Hematopoietic multipotent progenitor cell treated with erythropoietin and hydrocortisone succinate and interleukin-3 and kit ligand, for 4 days (in vitro differentiated cells): ENCODE measurements at places on chromosomes 6 and 20.
A peak's percentile ranks its signal among the peaks of the same experiment; 100 is the strongest.

- DNase-seq, result no peak
These were observed 2.5 kb downstream of the TTPAL start for GRCh38 chr20:44478206-44478605.

GRCh38 chr6:88748141-88748540 is 215.3 kb downstream of the RNGTT start:
- DNase-seq, result no peak

DNA sequence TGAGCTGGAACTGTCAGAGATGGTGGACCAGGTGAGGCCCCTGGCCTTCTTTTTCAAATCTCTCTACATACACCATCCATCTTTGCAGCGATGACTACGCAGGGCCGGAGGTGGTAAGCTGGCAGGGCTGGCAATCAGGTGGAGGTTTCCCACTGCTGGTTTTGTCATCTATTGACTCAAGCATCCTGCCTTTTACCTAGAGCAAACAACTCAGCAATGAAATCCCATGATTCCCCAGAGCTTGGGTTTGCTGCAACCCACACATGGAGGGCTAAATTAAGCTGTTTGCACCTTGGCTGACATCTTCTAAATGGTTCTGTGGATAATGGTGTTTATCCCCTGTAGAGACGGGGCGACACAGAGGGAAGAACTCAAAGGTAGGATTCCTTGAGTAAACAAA is 170.2 kb downstream of the SCP2D1 start:
- DNase-seq, result no peak

DNA sequence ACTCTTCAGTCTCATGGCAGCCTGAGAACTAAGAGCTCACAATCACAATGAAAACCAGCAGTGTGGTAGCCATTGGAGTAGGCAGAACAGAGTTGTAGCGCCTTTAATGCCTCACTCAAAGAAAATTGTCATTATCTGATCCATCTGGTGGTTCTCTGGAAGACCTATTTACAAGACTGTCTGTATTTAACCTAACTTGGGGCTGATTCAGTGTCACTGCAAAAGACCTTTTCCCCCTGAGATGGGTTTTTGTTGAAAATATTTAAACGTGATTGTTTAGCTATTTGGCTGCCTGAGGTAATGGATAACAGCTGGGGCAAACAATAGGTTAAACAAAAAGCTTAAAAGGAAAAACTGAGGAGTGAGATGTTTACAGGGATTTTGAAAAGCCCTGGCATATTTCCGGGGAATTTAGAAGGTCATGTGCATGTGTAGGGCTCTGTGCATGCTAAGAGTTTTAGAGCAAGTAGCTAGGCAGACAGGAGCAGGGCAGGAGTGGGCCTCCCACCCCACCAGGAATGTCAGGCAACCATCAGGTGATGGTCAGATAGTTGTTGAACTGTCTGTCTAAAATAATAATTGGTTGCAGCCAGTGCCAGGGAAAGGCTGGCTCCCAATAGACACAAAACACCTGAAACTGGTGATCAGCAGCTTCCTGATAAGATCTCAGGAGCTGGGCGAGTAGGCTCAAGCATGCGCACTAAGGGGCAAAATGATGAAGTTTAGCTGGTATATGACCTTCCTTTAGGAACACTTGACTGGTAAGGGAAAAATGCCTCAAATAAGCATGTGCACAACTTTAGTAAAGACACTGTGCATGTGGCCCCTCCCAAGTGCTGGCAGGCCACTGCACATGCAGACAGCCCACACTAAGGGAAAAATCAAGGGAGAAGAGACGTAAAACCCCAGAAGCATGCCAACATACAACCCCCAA is 70.8 kb upstream of the AKIRIN2 start:
- DNase-seq, result peak; percentile 22

- DNase-seq, result no peak
These were observed 978 bp downstream of the WFDC6 start for GRCh38 chr20:45538209-45538799.

- no peak for DNase-seq
These were observed 3.0 kb upstream of the CTNNBL1 start for GRCh38 chr20:37690626-37691369.

GRCh38 chr6:5167501-5167900 is 82.4 kb downstream of the PPP1R3G start:
- no peak for DNase-seq

DNA sequence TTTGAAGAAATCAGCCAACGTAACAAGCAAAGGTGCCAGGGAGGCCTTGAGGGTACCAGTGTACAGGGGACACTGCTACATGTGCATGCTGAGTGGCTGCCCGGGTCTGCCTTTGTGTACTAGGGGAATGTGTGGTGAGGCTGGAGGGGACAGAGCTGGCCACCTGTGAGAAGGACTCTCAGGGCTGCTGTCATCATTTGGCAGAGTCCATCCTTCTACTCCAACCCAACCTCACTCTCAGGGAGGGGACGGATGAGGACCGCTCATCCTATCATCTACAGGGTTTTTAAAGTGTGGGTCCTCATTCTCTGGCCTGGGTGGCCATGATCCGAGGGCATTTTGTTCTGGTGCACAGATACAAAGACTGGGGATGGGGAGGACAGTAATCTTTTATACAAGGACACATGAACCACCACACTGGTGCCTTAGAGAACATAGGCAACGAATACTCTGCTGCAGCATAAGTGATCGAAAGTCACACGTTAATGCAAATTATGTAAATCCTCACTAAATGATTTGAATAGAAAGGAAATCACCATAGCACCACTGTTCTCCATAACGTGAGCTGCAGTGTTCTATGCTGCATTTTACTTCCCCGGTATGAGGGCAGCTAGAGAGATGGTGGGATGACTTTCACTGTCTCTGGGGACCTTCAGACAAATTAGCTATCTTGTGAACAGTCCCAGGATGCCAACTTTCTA is 181.4 kb downstream of the GMPR start:
- DNase-seq, result no peak

DNA sequence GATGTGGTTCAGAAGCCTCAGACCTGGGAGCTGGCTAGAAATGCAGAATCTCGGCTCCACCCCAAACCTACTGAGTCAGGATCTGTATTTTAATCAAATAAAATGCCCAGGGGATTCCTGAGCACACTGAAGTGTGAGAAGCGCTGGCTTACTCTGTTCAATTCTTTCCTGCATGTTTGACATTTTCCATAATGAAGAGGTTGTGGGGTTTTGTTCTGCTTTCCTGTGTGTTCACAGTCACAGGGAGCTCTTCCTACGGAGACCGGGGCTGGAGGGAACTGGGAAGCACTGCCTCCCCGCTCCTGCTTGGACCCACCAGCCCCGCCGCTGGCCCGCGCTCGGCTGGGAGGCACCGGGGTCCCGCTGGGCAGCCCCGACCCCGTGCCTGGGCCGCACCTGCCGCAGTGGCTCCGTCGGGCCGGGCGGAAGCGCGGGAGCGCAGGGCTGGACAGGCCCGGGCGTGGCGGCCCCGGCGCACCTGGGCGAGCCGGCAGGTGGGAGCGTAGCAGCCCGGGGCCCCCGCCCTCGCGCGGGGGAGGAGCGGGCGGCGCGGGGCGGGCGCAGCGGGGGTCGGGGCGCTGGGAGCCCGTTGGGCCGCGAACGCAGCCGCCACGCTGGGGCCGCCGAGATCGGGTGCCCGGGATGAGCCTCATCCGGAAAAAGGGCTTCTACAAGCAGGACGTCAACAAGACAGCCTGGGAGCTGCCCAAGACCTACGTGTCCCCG is at the start of gene MAPK13:
Gene MAPK13, plus strand, starts transcription at position 573 of the 726 bp plus-strand sequence. Its CDS starts 70 bp downstream, at position 643.
- no peak for DNase-seq

GRCh38 chr6:77097940-77098339 is 365.4 kb downstream of the HTR1B start:
- no peak for DNase-seq

- no peak for DNase-seq
These were observed 122.6 kb upstream of the PHACTR1 start for GRCh38 chr6:12593771-12594529.

GRCh38 chr20:61805365-61805764 is 260.3 kb downstream of the TAF4 start:
- DNase-seq, result no peak

DNA sequence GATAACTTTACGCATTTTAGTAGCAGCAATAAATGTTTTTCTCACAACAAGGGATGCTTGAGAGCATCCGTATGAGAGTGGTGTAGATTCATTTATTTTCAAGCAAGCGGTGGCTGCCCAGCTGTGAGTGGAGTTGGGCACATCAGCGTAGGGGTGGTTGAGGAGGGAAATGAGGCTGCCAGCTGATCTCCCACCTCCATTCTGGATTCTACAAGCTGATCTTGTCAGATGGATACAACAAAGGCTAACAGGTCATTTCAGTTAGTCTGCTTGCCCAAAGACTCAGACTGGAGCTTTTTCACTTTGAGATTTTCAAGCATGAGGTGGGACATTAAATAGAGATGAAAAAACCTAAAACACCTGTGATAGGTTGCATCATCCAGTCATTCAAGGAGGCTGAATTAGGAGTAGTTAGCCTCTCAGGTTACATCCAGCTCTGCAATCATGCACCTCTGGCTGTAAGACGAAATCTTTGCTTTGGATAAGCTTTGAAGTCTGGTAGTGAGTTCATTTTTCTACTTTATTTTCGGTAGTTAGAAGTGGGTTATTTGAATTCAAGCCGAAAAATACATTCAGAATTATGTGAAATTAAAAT is 1.9 kb upstream of the BACH2 start:
- no peak for DNase-seq

DNA sequence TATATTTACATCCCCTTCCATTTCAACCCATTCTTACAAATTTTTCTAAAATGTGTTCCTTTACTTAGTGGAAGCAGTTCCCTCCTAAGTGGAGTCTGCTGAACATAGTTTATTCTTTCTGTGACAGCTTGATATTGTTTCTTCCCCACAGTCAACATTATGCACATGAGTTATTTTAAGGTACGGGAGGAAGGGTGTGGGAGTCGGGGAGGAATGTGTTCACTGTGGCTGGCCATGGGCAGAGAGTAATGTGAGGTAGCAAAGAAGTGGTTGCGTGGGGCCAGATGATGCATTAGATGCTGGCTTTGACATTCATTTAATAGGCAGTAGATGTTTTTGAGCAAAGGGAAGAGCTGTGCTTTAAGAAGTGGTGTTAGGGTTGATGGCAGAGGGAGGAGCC is 98.5 kb downstream of the ARMC2 start:
- peak; percentile 19 for DNase-seq

DNA sequence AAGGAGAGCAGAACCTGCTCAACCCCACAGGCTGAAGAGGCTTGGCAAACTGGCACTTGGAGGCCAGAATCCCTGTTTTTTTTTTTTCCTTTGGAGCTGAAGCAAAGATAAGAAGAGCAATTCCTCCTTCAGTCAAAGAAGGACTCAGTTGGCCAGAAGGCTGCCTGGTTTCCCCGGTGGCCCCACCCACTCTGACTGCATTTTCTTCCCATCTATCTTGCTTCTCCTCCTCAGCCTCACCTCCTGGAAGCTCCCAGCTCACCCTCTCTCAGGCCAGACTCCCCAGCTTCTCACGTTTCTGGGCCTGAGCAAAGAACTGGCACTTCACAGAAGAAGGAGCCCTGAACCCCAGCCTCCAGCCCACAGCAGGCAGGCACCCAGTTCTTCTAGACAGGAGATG is 2.4 kb downstream of the LRFN2 start:
- no peak for DNase-seq

DNA sequence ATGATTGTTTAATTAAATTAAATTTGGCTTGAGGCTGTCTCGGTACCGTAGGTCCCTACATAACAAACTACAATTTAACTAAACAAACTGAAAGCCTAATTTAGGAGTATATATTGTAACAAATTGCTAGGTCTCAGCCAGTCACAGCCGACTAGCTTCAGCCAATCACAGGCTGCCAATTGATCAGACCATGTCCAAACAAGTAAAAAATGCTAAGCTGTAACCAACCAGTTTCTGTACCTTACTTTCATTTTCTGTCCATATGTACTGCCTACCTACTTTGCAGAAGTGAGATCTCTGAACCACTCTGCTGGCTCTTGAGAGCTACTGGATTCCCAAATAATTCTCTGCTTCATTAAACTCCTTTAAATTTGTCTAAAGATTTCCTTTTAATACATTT is 648.0 kb upstream of the GJE1 start:
- peak; percentile 73 for DNase-seq

GRCh38 chr6:99530627-99531026 is 15.4 kb upstream of the USP45 start:
- no peak for DNase-seq

GRCh38 chr20:4369798-4370124 is 351.9 kb upstream of the PRND start:
- peak; percentile 88 for DNase-seq
